ENCODE measurements at places on chromosomes 3 and 15.

DNA sequence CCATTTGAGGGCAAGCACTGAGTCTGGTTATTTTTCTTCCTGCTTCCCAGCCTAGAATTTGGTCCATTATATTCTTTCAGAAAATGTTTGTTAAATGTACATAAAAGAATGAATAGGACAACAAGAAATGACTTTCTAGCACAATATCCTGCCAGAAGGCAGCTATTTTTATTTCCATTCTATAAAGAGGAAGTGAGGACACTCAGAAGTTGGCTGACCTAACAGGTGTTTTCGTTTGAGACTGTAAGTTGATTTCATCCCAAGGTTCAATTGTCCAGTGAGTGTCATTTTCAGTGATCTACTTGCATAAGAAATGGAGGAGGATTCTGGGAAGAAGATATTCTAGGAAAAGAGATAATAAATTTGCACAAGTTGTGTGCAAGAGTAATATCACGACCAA, 191.9 kb upstream of the POU1F1 start:
- no peak for DNase-seq

DNA sequence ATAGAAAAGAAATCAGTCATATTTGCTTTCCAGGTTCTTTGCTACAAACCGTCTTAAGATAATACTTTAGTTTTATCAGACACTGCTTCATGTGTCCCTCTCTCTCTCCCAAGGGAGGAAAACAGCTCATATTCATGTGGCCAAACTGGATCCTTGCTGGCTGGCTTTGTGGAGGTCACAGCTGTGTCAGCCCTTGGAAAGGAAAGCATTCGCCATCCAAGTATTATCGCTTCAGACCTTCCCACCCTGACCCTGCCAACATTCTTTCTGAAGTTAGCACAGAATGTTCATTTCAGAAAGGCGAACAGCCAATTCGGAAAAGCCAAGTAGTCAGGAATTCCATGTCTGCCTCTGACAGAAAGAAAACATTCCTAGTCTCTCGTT, 213.6 kb downstream of the FEZF2 start:
- no peak for DNase-seq

GRCh38 chr3:18780959-18781358, 355.8 kb upstream of the SATB1 start:
- no peak for DNase-seq

GRCh38 chr3:128734523-128735189, 8.7 kb downstream of the RAB7A start:
- no peak for DNase-seq

DNA sequence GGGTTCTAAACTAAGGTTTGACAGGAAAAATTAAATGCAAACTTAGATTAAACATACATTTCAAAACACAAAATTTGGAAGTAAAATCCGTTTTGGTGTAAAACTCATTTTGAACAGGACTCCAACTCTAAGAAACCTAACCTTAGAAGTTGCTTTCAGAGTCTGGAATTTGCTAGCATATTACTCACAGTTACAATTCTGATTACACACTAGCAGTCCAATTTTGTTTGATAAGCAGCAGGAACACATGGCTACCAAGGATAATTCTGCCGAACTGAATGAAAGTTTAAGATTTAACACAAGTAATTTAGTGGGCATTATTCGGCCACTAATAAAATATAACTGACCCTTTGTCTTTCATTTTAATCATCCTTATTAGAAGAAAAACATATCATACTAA, 49.6 kb downstream of the FRMD5 start:
- no peak for DNase-seq

GRCh38 chr15:101049282-101049681, 130.1 kb downstream of the LRRK1 start:
- DNase-seq = peak; percentile 56

DNA sequence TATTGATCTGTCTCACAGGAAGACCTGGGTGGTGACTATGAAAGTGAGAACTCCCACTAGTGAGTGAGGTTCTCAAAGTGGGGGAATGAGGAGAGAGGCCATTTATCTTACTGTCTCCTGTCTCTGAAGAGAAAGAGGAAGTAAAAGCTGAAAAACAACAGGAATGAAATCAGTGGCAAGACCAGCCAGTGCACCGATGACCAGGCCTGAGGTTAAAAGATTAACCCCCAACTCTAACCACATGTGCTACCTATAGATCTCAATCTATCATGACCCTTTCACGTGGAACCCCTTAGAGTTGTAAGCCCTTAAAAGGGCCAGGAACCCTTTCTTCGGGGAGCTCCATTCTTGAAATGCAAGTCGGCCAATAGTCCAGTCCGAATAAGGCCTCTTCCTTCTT, 239.3 kb upstream of the CNTN6 start:
- no peak for DNase-seq

DNA sequence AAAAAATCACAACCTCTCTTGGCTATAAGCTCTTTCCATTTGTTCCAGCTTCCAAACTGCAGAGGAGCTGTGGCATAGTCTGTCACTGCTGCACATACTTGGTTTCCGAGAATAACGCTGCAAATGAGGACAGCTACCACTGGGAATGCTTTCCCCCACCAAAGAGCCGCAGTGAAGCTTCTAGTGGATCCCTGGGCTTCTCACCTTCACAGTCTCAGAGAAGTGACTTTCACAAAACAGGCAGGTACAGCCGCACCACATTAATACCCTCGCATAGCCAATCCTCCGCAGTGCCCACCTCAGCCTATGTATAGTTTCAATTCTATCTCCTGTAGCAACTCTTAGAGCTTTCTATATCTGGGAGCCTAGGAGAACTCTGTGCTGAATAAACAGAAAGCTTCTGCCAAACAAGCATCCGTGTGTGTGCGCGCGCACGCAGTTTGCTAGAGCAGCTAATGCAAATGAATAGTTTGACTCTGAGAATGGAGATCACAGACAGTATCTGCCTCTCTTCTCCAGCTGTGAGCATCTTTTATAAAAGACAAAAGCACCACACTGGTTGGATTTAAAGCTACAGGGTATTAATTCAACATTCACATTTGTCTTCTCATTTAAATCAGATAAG, 81.9 kb upstream of the PLXND1 start:
- DNase-seq = no peak

GRCh38 chr15:39746176-39746575, 36.5 kb downstream of the FSIP1 start:
- no peak for DNase-seq

GRCh38 chr3:15438983-15439382, 11.6 kb downstream of the EAF1 start:
- no peak for DNase-seq

GRCh38 chr3:2303566-2303965, 204.9 kb downstream of the CNTN4 start:
- DNase-seq = no peak

- no peak for DNase-seq
Observed at GRCh38 chr3:47685037-47685436, 96.7 kb downstream of the SMARCC1 start.

DNA sequence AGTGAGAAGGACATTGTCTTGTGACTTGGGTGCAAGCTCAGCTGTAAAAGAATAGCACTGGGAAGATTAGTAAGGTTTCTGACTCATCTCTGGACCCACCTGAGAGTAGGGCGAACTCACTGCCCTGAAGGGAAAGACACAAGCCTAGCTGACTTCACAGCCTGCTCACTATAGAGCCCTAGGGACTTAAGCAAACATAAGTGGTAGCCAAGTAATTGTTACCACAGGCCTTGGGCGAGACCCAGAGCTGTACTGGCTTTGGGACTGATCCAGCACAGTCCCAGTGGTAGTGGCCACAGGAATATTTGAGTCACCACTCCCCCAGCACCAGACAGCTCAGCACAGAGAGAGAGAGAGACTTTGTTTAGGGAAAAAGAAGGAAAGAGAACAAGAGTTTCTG, 429.9 kb downstream of the TBL1XR1 start:
- DNase-seq = no peak

DNA sequence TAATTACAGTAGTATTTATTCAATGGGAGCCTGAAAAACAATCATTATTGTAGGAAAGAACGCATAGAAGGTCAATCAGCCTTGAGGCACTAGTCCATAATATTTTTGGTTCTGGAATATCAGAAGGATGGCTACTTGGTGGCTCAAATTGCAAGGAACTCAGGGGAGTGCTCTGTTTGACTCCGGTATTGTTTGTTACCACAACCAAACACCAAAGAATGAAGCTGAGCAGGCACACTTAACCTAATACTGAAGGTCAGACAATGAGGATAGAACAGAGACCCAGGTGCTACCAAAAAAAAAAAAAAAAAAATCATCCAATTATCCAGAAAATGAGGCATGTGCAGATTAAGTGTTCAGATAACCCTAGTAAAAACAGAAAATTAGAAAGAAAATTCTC, 11.1 kb upstream of the SATB1 start:
- no peak for DNase-seq

DNA sequence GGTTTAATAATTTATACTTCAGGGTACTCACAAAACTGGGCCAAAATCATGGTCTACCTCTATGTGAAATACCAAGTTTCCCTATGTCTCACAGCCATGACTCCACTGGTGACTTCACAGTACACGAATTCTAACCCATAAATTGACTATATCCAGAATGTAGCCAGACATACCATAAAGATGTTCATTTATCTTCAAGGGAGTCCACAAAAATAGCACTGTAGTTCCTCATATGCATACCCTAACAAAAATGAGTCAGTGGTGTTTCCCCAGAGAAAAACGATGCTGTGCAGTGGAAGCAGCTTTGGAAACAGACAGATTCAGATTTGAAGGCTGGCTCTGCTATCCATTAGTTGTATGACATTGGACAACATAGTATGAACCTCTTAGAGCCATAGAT, 438.8 kb downstream of the FHIT start:
- DNase-seq = no peak

DNA sequence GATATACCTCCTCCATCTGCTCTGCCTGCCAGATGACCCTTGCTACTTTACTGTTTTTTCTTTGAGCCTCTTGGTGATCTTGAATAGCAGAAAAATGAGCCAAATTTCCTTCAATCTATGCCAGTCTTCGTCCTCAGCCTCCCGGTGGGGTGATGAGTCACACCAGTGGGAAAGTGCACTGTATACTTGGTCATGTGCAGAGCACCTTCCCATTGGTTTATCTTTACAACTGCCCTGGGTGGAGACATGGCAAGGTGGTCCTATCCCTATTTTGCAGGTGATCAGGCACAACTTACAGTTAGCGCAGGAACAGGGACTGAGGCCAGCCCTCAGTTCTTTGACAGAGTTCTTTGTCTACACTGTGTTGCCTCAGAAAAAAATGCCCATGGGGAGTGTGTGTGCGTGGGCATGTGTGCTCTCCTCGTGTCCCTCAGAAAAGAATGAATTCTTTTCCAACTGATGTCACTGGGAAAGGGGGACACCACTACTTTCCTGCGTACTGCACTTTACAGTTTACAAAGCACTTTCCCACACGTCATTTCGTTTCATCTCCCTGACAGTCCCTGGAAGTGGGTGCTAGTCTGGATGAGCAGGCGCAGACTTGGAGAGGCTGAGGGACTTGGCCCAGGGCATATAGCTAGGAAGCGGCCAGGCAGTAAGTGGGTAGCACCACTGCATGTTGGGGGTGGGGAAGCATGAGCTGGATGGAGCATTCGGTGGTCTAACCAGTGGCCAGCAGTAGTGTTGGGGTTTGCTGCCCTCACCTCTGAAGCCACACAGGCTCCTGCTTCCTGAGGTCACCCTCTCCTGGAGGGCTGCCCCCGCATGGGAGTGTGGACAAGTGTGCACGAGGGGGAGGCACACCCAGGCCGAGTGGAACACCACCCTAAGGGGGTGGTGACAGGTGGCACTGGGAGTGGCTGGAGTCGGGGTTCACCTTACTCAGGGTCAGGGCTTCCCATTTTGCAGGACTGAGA, 24.1 kb downstream of the SMAD3 start:
- no peak for DNase-seq

- DNase-seq = no peak
Observed at GRCh38 chr15:74394090-74394846, 26.8 kb upstream of the CYP11A1 start.

DNA sequence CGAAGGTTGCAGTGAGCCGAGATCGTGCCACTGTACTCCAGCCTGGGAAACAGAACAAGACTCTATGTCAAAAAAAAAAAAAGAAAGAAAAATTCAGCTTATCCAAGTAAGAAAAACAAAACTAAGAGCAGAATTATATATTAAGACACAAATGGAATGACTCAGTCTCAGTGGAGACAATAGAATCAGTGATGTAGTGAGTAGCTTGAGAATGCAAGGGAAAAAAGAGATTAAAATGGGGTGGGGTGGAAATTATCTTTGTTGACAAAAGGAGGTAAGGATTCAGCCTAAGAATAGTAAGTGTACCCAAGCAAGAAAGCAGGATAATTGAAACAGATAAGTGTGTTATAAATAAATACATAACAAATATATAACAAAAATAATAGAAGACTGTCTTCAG, 70.7 kb downstream of the BLM start:
- DNase-seq = no peak

GRCh38 chr15:90596943-90597342, 67.2 kb downstream of the CRTC3 start:
- no peak for DNase-seq
